ENCODE measurements at places on chromosomes 12 and 14.
A peak's percentile ranks its signal among the peaks of the same experiment; 100 is the strongest.

GRCh38 chr14:102776761-102777710 is at the start of gene TRAF3:
Gene TRAF3 (plus strand): TSS chr14:102777449. CDS start chr14:102870202, 92,753 bp downstream.
- peak; percentile 65 for DNase-seq

DNA sequence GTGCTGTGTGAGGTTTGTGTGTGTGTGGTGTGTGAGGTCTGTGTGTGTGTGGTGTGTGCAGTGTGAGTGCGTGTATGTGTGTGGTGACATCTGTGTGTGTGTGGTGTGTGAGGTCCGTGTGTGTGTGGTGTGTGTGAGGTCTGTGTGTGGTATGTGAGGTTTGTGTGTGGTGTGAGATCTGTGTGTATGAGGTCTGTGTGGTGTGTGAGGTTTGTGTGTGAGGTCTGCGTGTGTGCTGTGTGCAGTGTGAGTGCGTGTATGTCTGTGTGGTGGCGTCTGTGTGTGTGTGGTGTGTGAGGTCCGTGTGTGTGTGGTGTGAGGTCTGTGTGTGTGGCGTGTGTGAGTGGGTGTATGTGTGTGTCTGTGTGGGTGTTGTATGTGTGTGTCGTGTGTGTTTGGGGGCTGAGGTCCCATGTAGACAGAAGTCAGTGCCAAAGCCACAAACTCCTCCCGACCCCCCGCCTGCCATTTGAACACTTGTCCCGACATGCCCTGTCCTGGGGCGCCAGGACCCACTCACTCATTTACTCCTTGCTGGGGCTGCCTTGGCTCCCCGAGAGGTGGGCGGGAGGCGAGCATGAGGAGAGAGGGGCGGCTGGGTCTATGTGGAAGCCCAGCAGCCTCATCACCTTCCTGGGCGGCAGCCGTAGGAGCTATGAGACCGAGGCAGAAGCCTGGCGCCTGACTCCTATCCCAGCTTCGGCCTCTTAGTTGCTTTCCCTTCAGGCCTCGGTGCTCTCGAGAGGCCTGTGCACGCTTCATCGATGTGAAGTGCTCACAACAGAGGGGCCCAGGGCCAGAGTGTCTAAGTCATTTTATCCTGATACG is 20.5 kb downstream of the RILPL1 start:
- no peak for DNase-seq

GRCh38 chr12:128956755-128957154 is 103.5 kb downstream of the GLT1D1 start:
- no peak for DNase-seq

- no peak for DNase-seq
Observed at GRCh38 chr12:121580959-121581685, at the start of gene KDM2B. Gene KDM2B (minus strand): TSS chr12:121581023. CDS start chr12:121580911, 112 bp downstream.

GRCh38 chr12:18217966-18218365 is 43.4 kb upstream of the PIK3C2G start:
- DNase-seq: no peak

DNA sequence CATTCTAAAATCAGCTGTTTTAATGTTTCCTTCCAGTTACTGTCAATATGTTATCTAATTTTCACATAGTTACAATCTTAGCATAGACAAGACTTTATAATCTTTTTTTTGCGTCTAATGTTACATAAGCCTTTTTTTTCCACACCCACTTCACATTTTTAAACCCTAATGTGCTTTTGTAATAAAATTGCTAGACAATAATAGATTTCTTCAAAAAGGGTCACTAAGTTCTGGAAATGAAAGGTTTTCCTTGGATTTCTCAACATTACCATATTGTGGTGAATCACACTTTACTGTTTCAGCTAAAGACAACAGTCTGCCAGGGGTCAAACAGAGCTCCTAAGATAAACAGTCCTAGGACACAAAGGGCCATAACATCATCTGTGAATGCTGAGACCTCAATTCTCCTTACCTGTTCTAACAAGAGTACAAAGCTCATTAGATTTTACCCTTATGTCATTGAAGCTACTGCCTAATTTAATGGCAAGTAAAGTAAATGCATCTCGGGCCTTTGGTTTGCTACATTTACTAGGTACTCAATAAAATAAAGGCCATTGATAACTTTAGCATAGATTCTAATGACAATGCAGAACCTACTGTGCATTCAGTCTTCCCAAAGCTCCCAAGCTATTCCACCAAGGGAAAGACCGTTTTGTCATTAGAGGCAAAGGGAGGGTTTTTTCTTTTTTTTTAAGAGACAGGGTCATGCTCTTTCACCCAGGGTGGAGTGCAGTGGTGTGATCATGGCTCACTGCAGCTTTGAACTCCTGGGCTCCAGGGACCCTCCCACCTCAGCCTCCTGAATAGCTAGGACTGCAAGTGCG is 111.2 kb upstream of the SLC38A2 start:
- no peak for DNase-seq

DNA sequence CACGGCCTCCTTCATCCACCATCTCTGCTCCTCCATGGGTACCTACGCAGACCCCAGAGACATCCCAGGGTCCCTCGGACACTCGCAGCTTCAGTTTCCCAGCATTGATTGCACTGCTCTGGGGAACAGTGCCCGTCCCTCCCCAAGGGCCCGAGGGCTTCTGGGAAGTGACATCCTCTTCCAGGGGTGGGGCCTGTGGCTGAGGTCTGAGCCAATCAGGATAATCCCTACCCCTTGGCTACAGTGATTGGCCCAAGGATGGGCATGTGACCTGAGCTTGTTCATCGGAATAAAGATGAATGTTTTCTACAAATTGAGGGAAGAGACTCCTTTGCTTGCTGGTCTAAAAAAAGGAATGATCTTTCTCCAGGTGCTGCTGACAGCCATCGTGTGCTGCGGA is 37.3 kb upstream of the MYL2 start:
- no peak for DNase-seq

DNA sequence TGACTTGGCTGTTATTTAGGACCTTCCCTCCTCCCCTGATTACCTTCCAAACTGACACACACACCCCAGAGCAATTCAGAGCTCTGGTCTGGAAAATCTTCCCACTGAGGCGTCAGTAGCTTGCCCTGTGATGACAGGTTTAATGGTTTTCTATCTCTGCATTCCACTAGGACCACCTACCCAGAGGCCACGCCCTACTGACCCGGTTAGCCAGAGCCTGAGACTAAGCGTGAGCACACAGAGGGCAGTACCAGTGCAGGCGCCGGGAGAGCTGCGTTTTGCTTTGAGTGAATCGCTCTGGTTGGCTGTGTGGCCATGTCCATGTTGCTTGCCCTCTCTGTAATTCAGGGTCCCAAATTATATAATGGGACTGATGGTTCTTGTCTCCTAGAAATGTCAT is 36.2 kb upstream of the ATP2A2 start:
- no peak for DNase-seq

DNA sequence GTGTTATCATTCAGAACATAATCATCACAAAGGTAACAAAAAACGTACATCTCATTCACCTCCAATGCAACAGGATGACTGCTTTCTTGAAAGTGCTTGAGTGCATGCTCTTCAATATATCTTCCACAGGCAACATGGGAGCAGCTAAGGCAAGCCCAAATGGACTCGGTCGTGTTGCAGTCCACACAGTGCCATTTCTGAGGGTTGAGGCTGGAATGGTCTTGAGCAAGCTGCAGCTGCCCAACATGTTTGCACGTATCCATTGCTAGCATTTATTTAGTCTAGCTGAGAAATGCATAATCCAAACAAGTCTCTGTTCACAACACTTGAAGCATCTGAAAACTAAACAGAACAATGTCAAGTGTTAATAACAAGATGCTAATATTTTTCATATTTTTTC is 17.3 kb downstream of the USP44 start:
- DNase-seq: no peak

- no peak for DNase-seq
Observed at GRCh38 chr12:116978791-116979508, 68.2 kb downstream of the FBXW8 start.

Data from stimulated activated CD4-positive, alpha-beta T cell treated with anti-CD3 and anti-CD28 coated beads, Interleukin-12 subunit alpha, Interleukin-12 subunit beta, amount 100 ng/mL, for 24 hours (primary cell).